ENCODE measurements at places on chromosomes 3 and 15.

- DNase-seq = no peak
Measured at GRCh38 chr3:189369636-189370035, 197.9 kb downstream of the TPRG1 start.

GRCh38 chr3:188139466-188139865, 14.5 kb upstream of the LPP start:
- DNase-seq = no peak

- no peak for DNase-seq
Measured at GRCh38 chr3:33360136-33360825, 79.9 kb downstream of the UBP1 start.

- DNase-seq = no peak
Measured at GRCh38 chr15:51588966-51589365, 33.6 kb downstream of the DMXL2 start.

DNA sequence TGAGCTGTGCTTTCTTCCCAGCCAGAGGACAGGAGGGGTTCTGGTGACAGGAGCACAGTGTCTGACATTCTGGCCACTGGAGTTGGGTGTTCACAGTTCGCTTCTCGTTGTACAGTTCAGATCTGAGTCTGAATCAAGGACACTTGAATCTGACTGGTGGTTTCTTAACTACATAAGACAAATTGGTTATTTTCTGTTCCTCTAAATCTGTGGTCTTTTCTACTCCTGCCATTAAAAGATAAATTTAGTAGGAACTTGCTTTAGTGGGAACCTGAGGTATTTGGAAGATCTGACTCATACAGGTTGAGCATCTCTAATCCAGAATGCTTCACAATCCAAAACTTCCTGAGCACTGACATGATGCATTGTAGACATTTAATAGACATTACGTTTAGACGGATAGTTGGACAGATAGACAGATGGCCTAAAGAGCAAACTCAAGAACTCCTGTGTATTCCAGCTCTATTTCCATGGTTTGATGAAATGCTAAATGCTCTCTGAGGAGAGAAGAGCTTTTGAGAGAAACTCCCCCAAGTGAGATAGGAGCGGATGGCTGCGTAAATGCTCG, 71.0 kb downstream of the CCK start:
- DNase-seq = no peak

DNA sequence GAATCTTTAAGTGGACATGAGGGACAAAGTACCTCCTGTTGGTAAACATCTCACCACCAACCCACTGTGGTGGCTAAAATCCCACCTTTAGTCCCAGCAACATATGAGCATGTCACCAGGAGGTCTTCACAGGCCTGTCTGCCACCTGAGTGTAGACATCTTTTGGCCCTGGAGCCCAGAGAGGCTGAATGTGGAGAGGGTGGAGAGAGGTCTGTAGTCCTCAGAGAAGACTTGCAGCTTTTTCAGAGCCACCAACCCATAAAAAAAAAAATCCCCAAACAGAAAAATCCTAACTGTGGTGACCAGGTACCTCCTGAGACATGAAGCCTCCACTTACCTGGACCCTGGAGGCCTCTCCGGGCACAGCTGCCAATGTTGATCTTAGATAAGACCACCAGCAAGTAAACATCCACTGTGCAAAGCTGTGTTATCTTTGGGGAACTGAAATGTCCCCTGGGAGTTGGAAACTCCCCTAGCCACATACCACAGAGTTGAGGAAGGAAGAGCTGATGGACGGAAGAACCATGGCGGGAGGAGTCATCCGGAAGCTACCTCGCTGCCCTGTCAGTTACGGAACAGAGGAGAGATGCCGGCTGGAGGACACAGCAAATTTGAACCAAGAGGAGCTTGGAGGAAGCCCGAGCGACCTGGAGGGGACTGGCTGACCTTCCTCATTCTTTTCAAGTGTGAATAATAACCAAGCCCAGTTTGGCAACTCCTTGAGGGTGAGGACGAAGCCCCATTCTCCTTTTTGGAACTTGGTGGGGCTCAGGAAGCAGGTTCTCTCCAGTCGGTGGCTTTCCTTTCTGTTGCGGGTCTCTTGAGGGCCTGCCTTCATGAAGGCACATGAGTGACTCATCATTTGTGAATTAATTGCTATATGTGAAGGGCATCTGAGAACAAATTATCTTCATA, at the start of gene GHRL:
GHRL (minus strand) TSS at position 443 of the 915 bp plus-strand sequence. CDS start 2,767 bp downstream, outside the sequence.
- DNase-seq = no peak

- no peak for DNase-seq
Measured at GRCh38 chr3:43257850-43258249, 28.5 kb upstream of the SNRK start.

DNA sequence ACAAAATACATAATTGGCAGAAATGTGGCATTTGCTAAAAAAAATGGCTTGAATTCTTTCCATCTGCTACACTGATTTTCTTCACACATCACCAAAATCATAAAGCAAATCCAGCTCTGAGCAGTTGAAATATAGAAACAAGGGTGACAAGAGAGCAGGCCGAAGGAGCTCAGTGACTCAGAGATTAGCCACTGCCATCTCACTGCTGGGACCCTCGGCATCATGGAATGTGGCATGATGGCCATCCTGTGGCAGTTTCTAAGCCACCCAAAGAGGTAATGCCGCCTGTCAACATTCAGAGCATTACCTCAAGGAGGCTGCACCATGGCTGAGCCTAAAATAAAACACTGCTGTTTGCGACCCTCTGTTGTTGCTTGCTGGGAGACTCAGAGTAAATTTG, 80.5 kb upstream of the OSBPL11 start:
- DNase-seq = no peak
